ENCODE measurements at places on chromosomes 1 and 21.

DNA sequence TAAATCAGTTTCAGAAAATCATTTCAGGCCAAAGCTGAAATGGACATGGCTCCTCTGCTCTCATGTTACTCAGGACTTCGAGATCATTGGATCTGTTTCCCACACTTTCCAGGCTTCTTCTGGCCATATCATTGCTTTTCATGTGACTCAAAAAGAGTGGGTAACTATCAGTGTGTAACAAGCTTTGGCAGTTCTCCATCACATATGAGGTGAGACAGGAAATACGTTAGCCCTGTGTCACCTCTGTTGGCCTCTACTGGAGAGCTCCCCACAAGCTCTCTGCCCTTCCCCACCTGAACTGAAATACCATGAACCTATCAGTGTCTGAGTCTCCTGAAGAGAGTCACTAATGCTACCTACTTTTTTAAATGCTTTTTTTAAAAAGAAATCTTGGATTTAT, 128.2 kb downstream of the LBR start:
- no peak for DNase-seq

- no peak for DNase-seq
Observed at GRCh38 chr21:36584980-36585940, 105.3 kb upstream of the CLDN14 start.

GRCh38 chr1:26010825-26011224, 10.8 kb upstream of the EXTL1 start:
- no peak for DNase-seq

- no peak for DNase-seq
Observed at GRCh38 chr1:66890621-66891020, 34.0 kb downstream of the DNAI4 start.

DNA sequence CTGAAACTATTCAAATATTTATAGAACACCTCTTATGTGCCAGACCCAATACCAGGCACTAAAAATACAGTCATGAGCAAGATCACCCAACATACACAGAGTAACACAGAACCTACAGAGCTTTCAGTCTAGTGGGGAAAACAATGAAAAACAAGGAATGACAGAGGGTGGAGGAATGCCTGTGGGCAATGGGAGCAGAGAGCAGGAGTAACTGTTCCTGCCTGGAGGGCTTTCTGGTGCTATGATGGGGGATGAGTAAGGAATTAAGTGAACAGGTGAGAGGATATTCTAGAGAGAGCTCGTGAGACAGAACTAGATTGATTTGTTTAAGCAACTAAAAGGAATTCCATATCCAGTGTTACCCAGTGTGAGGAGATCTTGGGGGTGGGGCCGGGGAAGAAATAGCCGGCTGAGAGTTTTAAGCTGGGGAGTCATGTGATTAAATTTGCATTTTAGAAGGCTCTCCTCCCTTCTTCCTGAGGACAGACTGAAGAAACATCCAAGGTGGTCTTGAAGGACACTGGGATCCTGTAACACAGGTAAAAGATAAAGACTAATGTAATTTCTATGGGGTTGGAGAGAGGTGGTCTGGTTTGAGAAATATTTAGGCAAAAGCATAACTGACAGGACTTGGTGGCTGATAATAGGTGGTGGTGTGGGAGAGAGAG, 2.1 kb upstream of the CD53 start:
- DNase-seq = no peak

GRCh38 chr1:182263706-182264105, 127.9 kb downstream of the GLUL start:
- no peak for DNase-seq

DNA sequence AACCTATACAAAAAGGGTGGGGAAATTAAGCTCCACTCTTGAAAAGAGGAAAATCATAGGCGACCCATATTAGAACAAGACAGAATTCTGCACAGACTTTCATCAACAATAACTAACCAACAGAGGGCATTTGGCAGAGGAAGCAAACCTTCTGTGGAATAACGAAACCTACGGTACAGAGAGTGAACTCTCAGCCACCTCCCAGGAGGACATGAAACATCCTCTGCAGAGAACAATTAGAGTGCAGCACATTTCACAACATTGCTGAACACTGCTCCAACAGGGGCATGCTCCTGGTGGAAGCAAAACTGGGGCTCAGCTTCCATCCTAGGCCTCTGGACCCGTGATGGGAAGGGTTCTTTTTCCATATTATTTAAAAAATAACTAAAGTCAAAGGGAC, 110.9 kb downstream of the KCNJ15 start:
- no peak for DNase-seq

DNA sequence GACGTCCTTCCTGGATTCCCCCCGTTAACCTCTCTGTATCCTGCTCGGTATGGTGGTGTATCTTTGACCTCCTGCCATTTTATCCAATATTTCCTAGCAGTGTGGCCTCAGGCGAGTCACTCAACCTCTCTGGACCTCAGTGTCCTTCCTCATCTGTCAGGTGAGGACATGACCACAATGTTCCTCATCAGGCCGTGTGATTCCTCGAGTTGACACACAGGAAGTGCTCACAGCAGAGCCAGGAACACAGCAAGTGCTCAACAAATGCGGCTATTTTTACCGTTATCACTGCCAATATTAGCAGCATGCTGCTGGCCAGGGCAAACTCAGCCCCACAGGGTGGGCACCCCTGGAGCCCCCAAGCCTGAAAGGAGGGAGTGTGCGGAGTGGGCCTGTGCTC, 450.2 kb downstream of the KIF26B start:
- no peak for DNase-seq

- no peak for DNase-seq
Observed at GRCh38 chr1:242133351-242133750, 134.5 kb upstream of the MAP1LC3C start.

GRCh38 chr1:204142032-204142974, 9.5 kb downstream of the ETNK2 start:
- DNase-seq = no peak

- no peak for DNase-seq
Observed at GRCh38 chr1:198132060-198132781, 24.6 kb upstream of the NEK7 start.

DNA sequence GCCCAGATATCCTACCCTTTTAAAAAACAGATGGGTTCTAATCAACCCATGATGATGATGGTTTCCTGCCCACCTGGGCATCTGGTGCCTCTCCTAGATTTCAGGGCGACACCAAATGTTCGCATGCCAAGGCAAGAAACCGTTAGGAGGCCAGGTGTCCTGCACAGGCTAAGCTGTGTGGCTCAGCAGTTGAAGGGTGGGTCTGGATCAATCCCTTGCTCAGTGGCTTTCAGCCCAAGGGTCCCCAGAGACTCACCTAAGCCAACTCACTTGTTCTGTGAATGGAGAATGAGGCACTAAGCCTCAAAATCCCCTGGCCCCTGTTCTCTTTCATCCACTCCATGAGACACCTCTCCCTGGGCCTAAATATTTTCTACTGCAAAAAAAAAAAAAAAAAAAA, 169.1 kb upstream of the EDN2 start:
- DNase-seq = no peak

- no peak for DNase-seq
Observed at GRCh38 chr1:97041026-97041425, 319.4 kb downstream of the PTBP2 start.

DNA sequence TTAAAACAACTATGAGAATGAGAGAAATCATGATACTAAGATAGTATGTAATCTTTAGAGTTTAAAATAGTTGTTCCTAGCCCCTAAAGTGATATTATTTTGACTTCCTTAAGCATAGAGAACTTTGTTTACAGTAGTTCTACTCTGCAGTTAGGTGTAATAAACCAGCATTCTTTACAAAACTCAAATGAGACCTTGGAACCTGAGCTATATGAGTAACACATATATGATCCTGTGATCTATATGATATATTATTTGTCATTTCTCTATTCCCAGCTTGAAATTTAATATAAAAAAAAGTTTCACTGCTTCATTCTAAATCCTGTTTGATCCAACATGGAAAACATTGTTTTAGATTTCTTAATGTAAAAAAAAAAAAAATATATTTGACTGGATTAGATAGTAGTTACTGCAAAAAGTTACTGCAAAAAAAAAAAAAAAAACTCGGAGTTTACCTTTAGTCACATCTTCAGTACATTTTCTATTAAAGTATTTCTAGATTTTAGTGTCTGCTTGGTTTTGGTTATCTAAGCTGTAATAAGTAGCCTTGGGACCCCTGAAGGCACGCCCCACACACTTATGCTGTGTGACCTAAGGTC, 463.8 kb downstream of the USP25 start:
- DNase-seq = no peak

DNA sequence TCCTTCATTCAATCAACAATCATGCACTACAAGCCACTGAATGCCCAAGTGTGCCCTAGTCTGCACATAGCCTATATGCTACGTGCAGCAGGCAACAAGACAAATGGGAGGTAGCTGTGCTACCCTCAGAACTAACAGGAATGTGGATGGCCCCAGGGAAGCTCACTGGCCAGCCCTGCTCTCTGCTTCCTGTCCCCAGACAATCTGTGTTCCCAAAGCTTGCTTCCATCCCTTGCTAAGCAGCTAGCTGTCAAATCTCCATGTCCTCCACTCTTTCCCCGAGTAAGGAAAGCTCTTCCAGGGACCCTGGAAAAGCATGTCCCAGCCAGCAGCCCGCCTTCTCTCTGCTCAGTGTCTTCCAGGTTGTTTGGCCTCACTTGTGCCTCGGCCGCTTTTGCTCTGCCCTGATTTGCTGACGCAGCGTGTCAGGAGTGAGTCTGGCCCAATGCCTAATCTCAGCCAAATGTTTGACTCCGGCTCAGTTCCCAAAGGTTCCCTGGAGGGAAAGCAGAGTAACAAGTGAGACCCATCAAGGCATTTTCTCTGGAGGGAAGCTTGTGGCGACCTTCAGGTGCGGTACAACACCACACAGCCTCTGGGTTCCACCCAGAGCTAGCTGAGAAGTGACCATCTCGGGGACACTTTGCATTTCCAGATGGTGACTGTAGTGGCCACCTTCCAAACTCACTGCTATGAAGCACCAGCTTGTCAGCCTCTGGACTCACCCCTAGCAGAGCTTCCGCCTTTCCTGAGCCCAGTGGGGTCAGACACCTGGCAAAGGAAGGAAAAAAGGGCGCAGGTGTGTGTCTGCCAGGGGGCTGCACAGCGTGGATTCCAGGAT, 243.4 kb downstream of the RHOU start:
- no peak for DNase-seq

DNA sequence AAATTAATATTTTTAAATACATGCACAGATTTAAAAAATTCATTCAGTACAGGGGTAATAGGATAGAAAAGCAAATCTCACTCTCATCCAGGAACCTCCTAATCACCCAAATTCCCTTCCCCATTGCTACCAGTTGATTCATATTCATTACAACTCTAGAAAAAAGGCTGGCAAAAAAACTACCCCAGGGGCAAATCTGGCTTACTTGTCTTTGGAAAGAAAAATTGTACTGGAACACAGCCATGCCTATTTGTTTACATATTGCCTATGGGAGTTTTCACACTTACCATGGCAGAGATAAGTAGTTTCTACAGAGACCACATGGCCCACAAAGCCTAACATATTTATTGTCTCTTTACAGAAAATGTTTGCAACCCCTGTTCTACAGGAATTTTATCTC, 8.9 kb upstream of the RBM34 start:
- DNase-seq = no peak

GRCh38 chr1:71463144-71463543, 382.3 kb upstream of the ZRANB2 start:
- no peak for DNase-seq

GRCh38 chr21:42670884-42671283, 17.5 kb downstream of the PDE9A start:
- DNase-seq = no peak

All from A549 (cell line).